ENCODE measurements at places on chromosomes 5 and 9. TPM values are rescaled to one million over a fixed set of nuclear protein-coding genes. Genes with fewer than 3 reads are reported as not detected.

Gene CARTPT
- total RNA-seq, result not detected

DNA sequence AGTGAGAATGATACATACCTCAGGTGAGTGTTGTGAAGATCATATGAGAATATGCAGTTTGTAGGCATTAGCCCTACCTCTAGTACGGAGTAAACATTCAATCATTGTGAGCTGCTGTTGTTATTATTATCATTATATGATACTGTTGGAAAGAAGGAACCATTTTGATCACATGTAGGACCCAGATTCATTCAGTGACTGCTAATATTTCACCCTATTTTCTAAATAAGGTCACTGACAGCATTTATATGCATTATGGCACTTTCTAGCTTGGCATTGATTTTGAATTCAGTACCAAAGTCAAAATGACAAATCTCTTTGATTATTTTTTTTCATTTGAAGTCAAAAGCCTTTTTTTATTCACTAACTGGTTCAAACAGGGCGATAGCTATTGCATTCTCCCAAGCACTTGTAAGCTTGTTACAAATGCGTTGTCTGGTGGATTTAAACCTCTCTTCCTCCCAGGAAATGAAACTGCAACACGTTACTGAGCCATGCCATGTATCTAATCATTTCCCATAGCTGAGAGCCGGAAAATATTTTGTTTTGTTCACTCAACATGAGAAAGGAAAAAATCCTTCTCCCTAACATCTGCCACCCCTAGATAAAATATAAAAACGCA lies 320.8 kb upstream of the SGCD start:
- no peak overlapping the region for H3K27ac ChIP-seq
- no peak for DNase-seq
- H3K4me1 ChIP-seq, result no peaks in the 10 kb centered on the region
- no peak overlapping the region for H3K4me3 ChIP-seq

Gene SAXO1
- 0.11 TPM for total RNA-seq

- peaks cover 5% of the 10 kb centered on the region for H3K4me1 ChIP-seq
- no peak overlapping the region for H3K4me3 ChIP-seq
- no peak for DNase-seq
- H3K27me3 ChIP-seq, result no peaks in the 10 kb centered on the region
- peaks cover 4% of the 10 kb centered on the region for H3K36me3 ChIP-seq
- H3K27ac ChIP-seq, result no peak overlapping the region
Observed at GRCh38 chr9:7871977-7872730, 72.6 kb upstream of the DMAC1 start.

- no peak overlapping the region for H3K27ac ChIP-seq
- DNase-seq, result no peak
- H3K27me3 ChIP-seq, result peaks cover 67% of the 10 kb centered on the region
- H3K4me3 ChIP-seq, result no peak overlapping the region
Observed at GRCh38 chr5:123097483-123097870, 8.4 kb downstream of the PRDM6 start.
